Tibial nerve (tissue), 4 donors: ENCODE measurements at places on chromosomes 3 and 15.

DNA sequence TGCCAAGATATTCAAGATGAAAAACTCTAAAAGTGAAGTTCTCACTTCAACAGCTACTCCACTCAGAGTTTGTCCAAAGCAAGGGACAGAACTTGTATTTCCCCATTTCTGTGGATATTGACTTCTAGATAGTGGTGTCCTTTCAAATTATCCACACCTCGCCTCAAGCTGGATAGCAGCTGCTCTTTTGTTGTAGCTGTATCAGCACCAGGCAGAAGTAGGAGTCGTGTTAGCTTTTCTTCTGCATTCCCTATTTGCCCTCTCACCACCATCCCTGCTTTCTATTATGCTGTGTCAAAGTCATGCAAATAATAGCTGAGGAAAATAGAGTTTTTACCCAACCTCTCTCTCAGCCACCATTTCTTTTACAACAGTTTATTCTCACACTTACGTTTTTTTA is 303.8 kb downstream of the EPHA3 start:
- no peak for DNase-seq

DNA sequence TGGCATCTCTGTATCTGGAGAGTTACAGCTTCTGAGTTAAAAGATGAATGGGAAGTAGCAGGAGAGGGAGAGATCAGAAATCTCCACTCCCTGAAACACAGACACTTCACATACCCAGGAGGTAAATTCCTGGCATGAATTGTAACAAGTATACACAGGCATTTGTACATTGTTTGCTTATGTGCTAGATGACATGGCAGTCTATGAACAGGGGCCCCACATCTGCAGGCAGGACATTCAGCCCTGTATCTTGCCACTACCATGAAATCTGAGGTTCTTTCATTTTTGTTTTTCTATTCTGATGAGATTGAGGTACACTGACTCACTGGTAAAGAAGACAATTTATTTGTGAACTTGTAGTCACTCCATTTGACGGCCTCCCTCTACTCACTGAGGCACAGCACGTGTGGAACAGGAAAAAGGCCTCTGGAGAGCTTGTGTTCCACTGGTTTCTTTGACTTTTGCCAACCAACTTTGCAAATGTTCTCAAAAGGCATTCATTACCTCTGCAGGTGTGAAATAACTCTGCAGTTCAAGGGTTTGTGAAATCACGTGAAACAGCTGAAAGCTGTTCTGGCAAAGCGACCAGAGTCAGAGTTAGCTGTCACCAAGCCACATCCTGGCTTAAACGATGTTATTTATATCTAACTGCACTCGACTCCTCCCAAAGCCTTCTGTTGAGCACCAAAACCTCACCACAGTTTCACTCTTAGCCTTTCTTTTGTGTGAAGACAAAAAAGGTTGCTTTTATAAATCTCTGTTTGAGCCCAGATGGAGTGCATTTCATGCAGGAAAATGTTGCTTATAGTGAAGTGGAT is 401.3 kb upstream of the CFAP20DC start:
- no peak for DNase-seq

DNA sequence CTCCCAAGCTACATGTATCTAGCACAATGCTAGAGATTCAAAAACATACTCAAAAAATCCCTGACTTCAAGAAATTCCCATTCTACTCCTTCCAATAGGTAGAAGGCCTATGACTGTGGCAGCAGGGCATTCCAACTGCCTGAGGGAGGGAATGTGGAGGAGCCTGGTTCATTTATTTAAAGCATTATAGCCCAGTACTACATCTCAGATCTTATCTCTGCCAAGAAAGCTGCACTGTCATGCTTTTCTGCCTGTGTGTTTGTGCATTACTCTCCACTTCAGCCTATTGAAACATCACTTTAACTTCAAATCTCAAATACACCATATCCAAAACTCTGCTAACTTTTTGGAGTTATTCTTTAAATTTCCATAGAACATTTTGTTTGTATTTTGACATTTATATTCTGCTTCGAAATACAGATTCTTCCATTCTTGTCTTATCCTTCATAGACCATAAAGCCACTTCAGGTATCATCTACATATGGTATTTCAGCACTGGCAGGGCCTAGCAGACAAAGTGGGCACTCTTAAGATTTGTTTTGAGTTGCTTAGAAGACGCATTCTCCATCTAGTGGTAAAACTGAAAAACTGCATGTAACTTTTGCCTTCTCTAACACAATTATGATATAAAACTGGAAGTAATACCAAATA is 59.1 kb upstream of the NEDD4 start:
- DNase-seq, result no peak

- DNase-seq, result no peak
Observed at GRCh38 chr3:132321304-132321703, 4.1 kb downstream of the ACP3 start.

DNA sequence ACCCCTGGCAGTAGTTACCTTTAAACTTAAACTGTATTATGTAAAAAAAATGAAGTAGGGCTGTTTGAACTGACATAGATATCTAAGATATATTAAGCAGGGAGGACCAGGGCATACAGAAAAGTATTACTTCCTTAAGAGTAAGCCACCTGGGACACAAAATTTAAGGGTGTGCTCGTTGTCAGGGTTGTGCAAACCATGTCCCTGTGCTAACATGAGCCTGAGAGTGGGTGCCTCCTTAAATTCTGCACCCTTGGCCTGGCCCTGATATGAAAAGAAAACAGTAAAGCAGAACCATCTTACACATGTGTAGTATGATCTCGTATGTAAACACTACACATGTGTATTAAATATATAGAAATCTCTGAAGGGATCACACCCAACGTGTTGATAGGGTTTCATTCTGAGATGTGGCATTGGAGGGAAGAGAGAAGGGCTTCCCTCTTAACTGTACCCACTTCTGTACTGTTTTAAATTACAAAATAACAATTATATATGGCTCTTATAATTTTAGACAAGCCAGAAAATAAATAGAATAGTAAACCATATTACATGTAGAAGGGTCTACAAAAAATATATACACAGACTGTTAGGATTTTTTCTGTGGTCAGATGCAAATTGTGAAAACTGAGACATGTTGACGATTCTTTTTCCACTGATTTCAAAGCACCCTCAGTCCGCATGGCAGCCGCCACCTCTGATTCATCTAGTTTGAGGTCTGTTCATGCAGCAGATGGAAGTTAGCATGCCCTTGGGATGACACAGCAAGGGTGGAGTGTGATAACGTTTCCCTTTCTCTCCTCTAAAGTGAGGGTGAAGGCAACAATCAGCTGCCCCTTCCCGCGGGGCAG is 400.8 kb upstream of the PROK2 start:
- DNase-seq, result no peak

DNA sequence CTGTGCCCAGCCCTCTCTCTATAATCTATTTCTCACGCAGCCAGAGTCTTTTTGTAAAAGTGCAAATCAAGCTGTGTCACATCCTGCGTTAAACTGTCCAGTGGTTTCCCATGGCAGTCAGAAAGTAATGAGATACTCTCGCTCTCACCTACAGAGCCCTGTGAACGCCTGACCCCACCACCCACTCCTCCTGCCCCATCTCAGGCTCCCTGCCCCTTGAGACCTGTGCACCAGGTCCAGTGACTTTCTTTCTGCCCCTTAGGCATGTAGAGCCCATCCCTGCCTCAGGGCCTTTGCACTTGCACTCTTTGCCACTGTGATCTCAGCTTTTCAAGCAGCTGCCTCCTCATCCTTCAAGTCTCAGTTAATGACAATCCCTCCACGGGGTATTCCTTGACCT is 58.3 kb upstream of the RASGRP1 start:
- no peak for DNase-seq

DNA sequence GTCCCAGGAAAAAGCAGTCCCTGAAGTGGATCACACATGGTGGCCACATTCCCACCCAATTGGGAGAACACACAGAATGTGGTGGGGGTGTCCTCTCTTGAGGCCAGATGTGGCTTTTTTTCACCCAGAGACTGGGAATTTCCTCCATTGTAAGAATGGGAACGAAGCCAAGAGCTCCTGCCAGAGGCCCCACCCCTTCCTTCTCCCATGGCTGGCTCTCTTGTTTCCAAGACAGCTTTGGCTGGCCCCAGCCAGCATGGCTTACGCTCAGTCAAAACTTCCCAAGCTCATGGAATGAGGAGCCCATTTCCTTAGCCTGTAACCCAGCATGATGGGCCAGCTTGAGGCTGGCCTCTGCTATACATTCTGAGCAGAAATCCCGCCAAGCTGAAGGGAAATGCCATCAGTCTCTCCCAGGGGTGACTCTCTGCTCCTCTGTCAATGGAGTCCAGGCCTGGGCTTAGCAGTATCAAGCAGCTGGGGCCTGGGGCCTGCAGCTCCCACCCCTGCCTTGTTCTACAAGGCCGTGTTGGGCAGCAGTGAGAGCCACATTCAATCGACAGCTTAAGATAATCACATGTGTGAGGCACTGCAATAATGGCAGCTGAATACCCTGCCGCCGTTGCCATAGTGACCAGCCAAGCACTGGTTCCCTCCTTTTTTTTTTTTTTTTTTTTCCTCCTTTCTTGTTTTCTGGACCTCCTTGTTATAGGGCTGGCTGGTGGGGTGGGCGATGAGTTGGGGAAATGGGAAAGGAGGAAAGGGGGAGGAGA is 142.4 kb downstream of the EPHB1 start:
- DNase-seq, result no peak

DNA sequence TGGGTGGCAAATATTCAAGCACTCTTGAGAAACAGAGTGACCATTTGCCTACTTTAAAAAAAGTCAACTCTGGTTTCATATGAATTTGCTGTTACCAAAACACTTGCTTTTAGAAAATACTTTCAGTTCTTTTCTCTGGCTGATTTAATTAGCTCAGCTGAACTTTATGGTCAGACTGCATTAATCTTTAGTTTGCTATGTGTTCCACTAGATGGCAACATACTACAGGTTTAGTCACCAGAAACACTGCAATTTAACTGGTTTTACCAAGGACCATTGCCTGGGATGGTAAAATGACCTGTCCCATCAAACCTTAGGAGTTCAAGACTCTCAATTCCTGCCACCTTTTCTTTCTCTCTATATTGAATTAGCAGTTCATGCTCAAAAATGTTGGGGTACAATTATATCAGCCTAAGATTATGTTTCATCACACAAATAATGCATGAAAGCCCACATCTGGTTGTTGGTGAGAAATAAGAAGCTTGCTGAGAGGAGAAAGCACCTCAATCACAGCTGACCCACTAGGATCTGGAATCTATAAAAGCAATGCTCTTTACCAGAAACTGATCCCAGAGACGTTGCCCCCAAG is 14.2 kb downstream of the EIF4E3 start:
- no peak for DNase-seq

DNA sequence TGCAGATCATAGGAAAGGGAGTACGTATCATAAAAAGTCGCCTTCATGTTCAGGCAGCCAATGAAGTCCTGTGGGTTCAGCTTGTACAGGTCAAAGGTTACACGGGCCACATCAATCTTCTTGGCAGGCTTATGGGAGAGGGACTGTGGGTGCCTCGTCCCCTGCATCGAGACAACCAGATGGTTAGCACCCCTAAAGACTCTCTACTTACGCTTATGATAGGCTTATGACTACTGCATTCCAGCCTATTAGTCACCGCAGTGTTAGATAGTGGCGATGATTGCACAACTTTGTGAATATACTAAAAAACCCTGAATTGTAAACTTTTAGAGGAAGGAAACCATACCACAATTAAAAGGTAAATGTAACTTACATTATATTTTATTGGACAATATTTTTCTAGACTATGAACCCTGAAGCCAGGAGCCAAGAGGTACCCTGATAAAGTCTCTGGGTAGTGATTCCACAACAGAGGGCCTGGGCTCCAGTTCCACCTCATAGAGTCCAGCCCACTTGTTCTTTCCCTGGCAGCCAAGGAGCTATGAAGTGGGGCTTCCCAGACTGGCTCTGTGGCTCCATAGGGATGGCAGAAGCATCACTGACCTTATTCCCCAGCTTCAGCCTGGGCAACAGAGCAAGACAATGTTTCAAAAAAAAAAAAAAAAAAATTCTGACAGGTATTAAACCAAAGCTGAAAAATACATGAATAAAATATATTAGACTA is 2.5 kb upstream of the FANCD2 start:
- no peak for DNase-seq

DNA sequence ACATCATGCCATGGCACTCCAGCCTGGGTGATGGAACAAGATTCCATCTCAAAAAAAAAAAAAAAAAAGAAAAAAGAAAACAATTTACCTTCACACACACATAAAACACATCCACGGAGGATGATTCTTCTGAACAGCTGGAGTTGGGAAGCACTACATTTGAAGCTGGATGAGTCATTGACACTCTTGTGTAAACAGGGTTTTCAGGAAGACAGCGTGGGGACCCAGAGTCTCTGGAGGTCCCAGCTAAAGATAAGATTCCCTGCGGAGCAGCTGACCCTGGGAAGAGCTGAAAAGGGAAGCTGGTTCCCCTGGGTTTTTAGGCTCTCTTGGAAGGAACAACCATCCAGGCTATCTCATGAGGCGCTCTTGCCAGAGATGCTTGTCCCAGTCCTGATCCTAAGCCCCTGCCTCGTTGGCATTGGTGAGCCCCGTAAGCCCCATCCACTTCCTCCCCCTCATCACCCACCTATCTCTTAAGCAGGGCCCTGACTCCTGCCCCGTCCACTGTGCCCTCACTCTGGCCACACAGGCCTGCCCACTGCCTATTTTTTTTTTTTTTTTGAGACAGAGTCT is 32.0 kb upstream of the FURIN start:
- DNase-seq, result no peak

GRCh38 chr3:155870945-155871745 is 695 bp downstream of the GMPS start:
- peak; percentile 35 for DNase-seq

- DNase-seq, result no peak
Observed at GRCh38 chr3:149908424-149908957, 62.2 kb downstream of the PFN2 start.

GRCh38 chr3:186385856-186386602 is 24.0 kb upstream of the DGKG start:
- DNase-seq, result no peak

DNA sequence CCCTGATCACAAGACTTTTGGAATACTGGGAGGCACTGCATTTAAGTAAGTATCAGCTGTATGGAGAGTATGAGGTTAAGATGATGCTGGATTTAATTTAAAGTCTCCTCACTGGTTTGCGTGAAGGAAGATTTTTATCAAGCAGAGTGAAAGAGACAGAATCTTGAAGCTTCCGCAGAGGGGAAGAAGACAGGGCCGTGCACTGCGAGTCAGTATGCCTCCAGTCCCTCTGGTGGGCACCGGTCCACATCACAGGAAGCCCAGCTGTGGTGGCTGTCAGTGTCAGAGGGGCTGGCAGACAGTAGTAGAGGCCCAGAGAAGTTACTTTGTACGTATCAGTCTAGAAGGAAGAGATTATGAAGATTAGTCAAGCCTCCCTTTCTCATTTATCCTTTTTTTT is 379.0 kb upstream of the TPRG1 start:
- no peak for DNase-seq

GRCh38 chr15:86295511-86295910 is 215.8 kb downstream of the AGBL1 start:
- no peak for DNase-seq
